Neural crest cell (in vitro differentiated cells): ENCODE measurements at places on chromosomes 16 and 17.

GRCh38 chr17:73706858-73707257 lies 62.6 kb upstream of the SDK2 start:
- DNase-seq = no peak

GRCh38 chr17:57107498-57108101 lies 22.6 kb downstream of the AKAP1 start:
- DNase-seq = no peak

- no peak for DNase-seq
Measured at GRCh38 chr16:48558371-48558841, 51.6 kb downstream of the N4BP1 start.

DNA sequence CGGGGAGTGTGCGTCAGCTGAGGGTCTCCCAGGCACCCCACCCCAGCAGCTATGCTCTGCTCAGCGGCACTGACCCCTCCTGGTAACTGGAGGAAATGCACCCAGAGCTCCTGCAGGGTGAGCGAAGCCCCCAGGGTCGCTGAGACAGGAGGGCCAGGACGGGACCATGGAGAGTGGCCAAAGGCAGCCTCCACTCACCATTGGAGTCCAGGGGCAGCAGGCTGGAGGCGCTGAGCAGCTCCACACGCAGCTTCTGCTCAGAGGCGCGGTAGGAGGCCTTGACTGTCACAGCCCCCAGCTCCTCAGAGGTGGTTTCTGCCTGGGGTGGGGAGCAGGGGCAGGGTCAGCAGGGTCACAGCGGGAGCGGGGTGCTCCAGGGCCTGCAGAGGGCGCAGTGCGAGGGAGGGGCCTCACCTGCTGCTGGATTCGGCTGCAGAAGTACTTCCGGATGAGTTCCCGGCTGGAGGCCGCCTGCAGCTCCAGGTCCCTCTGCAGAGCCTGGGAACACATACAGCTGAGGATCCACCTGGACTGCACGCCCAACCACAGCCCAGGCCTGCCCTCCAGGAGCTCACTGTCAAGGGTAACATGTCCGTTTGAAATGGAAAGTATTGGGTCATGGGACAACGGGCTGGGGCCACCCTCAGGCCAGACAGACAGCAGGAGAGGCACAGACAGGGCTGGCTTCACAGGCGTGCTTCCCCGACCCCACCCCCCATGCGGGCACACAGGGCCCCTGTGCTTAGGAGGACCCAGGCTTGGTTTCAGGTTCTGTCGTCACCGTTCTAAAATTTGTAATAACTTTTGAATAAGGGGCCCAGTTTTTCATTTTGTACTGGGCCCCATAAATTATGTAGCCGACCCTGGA lies 13.8 kb downstream of the UNC13D start:
- peak; percentile 69 for DNase-seq

DNA sequence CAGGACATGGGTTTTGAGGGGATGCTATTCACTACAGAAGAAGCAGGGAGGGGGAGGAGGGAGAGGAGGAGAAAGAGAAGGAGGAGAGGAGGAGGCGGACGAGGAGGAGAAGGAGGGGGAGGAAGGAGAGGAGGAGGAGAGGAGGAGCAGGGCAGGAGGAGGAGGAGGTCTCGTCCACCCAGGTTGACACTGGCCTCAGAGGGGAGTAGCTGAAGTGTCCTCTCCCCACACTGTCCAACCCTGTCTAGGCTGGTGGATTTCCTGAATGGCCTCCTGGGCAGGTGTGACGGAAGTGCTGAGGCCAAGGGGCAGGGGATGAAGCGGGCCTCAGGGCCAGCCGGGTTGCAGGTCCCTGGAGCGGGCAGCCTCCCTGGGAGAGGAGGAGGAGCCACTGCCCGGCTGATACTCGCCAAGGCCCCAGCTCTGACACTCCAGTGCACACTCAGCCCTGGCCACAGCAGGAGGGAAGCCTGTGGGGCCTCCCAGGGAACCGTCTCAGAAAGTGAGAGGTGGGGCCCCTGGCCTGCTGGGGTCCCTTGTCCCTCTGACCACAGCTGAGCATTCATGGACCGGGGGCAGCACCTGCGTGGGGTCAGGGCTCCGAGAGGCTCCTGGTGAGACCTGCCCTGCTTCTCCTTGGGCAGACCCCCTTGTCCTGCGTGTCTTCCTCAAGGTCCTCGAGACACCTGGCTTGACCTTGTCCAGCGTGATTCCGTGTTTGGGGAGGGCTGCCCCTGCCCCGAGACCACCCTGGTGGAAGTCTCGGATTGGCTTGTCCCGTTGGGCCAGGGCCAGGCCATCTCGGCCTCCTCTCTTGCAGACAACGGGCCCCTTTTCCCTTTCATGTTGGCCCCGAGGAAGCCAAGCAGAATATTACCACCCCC lies 200.6 kb upstream of the CIBAR2 start:
- peak; percentile 32 for DNase-seq

GRCh38 chr16:72987480-72987901 lies 60.4 kb downstream of the ZFHX3 start:
- DNase-seq = no peak

DNA sequence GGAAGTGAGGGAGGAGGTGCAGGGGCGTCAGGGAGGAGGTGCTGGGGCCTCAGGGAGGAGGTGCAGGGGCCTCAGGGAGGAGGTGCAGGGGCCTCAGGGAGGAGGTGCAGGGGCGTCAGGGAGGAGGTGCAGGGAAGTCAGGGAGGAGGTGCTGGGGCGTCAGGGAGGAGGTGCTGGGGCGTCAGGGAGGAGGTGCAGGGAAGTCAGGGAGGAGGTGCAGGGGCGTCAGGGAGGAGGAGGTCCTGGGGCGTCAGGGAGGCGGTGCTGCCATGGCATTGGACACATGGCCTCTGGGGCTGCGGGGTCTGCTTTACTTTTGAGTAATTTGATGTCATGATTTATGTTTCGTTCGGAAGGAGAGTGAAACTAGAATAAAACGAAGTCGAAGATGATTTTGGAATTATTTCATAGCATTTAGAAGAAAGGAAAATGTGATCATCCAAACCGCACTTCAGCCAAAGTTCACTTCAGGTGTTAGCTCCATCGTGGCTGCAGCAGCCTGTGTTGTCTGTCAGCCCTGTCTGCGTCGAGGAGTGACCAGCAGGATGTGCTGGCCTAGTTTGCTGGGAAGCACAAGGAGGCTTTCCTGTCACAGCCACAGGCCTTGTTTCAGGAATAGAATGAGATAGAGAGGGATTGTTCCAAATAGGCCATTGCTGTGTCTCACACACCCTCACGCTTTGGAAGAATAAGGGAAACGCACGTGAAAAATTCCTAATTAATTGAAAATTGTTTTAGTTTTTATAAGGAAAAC lies 42.8 kb downstream of the RAB11FIP3 start:
- DNase-seq = no peak

DNA sequence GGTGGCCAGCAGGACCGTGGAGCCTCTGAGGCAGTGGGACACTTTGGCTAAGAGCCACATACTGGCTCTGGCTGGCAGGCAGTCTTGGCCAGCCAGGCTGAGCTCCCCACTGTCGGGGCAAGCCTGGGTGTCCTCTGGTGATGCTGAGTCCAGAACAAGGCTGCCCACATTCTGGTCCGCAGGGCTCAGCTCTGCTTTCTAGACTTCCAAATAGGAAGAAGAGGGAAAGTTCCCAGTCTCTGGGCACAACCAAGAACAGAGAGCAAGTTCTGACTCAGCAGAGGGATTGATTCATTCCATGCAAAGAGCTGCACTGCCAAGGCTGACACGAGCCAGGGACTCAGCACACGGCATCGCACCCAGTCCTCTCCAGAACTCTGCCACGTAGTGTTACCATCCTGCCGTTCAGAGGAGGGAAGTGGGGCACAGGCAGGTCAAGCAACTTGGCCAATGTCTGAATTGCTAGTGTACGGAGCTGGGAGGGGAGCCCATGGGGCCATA lies 58.9 kb downstream of the NOS2 start:
- DNase-seq = no peak

DNA sequence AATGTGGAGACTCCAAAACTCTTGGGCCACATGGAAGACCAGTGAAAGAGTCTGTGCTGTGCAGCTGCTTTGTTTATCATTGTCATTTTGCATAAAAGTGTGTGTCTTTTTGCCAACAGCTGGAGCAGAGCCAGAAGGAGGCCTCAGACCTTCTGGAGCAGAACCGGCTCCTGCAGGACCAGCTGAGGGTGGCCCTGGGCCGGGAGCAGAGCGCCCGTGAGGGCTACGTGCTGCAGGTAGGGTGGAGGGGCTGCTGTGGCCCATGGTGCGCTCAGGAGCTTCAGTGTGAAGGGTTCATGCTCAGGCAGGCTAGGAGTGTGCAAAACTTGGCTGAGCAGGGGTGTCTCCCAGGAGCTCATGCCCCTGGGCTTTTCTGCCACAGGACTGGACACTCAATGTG lies 45.0 kb downstream of the PLD6 start:
- DNase-seq = no peak

DNA sequence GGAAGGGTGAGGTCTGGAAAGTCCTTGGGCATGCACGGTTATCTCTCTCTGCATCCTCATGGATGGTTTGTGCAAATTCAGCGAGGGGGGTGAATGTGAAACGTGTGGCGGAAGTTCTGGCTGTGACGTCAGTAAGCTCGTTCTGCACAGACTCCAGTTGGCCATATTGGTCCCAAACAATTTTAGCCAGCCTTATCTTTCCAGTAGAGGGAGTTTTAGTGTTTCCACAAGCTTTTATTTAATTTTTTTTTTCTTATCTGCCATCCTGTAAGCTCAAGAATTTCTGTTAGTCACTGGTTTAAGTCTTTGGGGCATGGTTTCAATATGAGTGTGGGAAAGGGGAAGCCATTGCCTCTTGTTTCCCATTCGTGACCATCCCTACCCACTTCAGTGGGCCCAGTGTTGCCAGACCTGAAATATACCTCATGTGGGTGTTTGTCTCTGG lies 39.0 kb downstream of the HLF start:
- DNase-seq = no peak

- DNase-seq = no peak
Measured at GRCh38 chr17:59631276-59631675, 11.6 kb downstream of the CLTC start.

- no peak for DNase-seq
Measured at GRCh38 chr17:69709441-69709840, 294.9 kb downstream of the MAP2K6 start.

DNA sequence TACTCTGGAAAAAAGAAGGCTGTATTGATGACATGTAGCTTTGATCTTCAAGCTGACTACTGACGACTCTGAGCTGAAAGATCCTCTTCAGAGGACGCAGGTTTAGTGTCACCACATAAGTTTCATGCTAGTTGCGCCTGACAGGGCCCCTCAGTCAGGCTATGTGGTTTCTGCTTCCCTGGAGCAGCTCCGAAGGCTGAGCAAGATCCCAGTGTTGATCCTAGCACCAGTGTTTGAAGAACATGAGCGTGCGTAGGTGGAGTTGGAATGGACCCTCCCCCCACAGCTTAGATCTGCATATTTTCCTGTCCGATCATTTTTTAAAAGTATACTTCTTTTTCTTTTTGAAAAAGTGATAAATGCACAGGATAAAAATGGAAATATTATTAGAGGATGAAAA lies 17.3 kb downstream of the BANP start:
- DNase-seq = no peak

GRCh38 chr16:68724797-68725196 lies 12.3 kb upstream of the CDH1 start:
- DNase-seq = no peak

DNA sequence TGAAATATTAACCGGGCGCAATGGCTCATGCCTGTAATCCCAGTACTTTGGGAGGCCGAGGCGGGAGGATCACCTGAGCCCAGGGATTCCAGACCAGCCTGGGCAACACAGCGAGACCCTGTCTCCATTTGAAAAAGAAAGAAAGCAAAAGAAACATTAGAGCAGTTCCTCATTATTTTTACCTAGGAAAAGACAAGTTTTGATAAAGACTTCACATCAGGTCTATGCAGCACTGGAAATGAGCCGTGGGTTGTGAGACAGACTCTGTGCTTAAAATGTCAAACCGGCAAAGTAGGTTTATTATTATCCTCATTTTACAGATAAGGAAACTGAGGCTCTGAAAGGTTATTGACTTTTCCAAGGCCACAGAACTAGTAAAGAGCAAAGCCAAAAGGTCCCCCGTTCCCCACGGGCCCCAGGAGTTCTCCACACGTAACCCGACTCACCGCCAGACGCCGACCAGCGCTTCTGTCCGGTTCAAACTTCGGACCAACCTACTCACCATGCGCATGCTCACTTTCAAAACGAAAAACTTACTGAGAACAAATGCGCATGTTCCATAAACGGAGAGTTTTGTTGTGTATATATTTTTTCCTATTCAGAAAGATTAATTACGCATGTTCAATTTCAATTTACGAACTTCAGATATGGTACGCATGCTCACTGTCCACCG lies 356 bp downstream of the TUBD1 start:
- no peak for DNase-seq

GRCh38 chr16:47143677-47144558 lies at the start of gene NETO2:
Gene NETO2 (minus strand): TSS chr16:47143945. CDS start chr16:47143612, 333 bp downstream.
- peak; percentile 58 for DNase-seq

DNA sequence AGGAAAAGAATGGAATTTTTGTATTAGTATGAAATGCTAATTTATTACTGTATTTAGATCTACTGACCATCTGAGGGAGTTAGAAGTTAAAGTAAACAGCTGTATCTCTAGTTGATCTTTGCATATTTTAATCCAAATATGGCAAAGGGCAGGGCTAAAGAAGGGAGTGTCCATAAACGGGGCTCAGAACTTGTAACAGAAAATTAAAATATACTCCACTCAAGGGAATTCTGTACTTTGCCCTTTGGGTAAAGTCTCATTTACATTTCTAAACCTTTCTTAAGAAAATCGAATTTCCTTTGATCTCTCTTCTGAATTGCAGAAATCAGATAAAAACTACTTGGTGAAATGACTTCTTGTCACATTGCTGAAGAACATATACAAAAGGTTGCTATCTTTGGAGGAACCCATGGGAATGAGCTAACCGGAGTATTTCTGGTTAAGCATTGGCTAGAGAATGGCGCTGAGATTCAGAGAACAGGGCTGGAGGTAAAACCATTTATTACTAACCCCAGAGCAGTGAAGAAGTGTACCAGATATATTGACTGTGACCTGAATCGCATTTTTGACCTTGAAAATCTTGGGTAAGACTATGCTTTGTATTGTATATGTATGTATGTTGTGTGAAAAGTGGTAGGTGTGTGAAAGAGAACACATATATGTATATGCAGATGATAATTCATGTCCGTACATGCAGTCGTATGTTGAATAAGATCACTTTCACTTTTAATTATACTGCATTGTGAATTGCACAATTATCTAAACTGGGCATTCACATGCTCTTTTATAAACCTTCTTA lies at the start of gene ASPA:
Gene ASPA (plus strand): TSS at position 186 of the 799 bp plus-strand sequence. CDS start 163 bp downstream, at position 349.
- no peak for DNase-seq

DNA sequence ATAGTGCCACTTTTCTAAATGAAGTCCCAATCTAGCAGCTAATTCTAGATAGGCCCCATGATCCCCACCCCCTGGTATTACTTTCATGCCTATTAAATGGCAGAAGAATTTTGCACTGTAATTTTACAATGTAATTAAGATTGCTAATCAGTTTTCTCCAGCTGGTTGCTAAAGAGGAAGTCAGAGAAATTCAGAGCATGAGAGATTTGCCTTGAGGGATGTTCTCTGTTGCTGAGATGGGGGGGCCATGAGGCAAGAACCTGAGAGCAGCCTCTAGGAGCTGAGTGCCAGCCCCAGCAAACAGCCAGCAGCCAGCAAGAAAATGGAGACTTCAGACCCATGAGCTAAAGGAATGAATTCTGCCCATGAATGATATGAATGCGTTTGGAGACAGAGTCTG lies 38.9 kb downstream of the SHCBP1 start:
- DNase-seq = no peak
